ENCODE measurements at places on chromosomes 5 and 9.

- no peak for DNase-seq
These were observed 32.5 kb downstream of the FAM169A start for GRCh38 chr5:74833537-74834266.

- DNase-seq, result no peak
These were observed 58.3 kb upstream of the TGFBR1 start for GRCh38 chr9:99046542-99047071.

GRCh38 chr5:81685471-81685870 is 65.4 kb downstream of the SSBP2 start:
- DNase-seq, result no peak

GRCh38 chr9:29001006-29001405 is 1427.7 kb upstream of the C9orf72 start:
- DNase-seq, result no peak

DNA sequence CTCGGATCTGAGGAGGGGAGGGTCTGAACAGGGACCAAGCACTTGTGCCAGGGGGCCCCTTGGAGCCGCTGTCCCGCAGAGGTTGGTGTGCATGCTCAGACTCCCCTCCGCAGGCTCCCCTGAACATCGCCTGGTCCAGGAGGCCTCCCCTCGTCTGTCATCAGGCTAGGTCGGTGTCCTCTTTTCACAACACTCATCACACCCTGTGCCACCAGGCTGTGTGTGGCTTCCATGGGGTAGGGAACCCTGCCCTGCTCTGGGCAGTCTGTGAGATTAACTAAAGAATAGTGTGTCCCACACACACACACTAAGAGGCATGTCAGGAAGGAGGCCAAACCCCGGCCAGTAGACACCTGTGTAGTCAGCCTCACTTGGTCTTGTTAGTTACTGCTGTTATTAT is 119.3 kb downstream of the C5orf15 start:
- no peak for DNase-seq

DNA sequence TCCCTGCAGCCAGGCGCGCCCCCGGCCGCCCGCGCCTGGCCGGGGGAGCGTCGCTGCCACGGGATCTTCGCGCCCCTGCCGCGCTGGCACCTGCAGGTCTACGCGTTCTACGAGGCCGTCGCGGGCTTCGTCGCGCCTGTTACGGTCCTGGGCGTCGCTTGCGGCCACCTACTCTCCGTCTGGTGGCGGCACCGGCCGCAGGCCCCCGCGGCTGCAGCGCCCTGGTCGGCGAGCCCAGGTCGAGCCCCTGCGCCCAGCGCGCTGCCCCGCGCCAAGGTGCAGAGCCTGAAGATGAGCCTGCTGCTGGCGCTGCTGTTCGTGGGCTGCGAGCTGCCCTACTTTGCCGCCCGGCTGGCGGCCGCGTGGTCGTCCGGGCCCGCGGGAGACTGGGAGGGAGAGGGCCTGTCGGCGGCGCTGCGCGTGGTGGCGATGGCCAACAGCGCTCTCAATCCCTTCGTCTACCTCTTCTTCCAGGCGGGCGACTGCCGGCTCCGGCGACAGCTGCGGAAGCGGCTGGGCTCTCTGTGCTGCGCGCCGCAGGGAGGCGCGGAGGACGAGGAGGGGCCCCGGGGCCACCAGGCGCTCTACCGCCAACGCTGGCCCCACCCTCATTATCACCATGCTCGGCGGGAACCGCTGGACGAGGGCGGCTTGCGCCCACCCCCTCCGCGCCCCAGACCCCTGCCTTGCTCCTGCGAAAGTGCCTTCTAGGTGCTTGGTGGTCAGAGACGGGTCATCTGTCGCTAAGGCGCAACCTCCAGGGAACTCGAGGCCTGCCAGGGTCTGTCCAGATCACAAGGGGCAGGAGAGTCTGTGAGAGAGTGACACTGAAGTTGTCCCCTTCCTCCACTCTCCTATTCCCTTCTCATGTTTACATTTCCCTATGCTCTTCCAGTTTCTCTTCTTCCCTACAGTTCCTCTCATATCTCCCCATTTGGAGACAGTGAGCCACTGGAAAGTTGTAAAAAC is 1.3 kb downstream of the GPR150 start:
- peak; percentile 31 for DNase-seq

DNA sequence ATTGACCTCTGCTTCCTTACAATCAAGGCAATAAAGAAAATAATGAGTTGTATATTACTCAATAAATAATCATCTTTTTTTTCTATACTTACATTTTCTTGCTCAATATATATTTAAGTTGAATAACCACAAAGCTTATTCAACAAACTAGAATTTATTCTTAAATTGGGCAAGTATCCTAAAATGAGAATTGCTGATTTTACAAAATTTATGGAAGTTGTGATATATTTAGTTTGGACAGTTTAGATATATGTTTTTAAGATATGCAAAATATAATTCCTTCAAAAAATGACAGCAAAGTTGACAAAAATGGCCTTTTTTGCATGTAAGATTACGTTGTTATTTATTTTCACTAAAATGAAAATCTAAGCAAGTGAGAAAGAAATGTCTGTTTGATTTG is 305.7 kb upstream of the GRIN3A start:
- DNase-seq, result no peak

DNA sequence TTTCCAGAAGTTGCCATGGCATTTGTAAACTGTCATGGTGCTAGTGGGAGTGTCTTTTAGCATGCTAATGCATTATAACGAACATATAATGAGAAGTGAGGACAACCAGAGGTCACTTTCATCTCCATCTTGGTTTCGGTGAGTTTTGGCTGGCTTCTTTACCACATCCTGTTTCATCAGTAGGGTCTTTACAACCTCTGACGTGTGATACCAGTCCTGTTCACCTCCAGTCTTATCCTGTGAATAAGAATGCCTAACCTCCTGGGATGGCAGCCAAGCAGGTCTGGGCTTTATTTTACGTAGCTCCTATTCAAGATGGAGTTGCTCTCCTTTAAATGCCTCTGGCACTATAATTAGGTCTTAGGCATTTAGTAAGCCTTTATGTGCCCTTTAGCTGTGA is 20.4 kb upstream of the RFK start:
- DNase-seq, result no peak

DNA sequence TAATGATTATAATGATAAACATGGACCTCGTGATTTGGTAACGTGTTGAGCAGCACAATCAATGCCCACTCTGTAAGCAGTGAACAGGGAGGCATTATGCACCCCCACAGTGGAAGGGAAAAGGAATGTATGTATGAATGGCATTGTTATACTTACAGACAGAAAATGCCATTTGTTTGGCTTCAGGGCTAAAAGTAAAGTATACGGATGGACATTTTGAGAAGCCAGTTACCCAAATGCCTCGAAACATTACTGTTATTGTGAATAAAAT is 260.2 kb upstream of the PPP1R2B start:
- DNase-seq, result no peak

DNA sequence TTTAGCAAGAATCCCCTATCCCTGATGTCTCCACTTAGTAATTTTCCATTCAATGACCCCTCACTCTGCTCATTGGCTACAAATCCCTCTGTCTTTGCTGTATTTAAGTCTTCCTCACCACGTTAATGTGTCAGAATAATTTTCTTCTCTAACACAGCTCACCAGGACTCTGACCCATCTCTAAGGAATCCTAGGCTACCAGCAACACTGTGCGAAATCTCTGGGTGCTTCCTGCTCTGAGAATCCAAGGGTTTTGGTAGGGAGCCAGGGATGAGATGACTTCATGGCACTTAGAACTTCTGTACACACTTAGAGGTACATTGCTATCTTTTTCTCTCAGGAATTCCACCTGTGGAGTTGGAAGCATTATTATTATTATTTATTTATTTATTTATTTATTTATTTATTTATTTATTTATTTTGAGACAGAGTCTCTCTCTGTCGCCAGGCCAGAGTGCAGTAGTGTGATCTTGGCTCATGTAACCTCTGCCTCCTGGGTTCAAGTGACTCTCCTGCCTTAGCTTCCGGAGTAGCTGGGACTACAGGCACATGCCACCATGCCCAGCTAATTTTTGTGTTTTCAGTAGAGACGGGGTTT is 53.5 kb downstream of the FOXI1 start:
- no peak for DNase-seq

DNA sequence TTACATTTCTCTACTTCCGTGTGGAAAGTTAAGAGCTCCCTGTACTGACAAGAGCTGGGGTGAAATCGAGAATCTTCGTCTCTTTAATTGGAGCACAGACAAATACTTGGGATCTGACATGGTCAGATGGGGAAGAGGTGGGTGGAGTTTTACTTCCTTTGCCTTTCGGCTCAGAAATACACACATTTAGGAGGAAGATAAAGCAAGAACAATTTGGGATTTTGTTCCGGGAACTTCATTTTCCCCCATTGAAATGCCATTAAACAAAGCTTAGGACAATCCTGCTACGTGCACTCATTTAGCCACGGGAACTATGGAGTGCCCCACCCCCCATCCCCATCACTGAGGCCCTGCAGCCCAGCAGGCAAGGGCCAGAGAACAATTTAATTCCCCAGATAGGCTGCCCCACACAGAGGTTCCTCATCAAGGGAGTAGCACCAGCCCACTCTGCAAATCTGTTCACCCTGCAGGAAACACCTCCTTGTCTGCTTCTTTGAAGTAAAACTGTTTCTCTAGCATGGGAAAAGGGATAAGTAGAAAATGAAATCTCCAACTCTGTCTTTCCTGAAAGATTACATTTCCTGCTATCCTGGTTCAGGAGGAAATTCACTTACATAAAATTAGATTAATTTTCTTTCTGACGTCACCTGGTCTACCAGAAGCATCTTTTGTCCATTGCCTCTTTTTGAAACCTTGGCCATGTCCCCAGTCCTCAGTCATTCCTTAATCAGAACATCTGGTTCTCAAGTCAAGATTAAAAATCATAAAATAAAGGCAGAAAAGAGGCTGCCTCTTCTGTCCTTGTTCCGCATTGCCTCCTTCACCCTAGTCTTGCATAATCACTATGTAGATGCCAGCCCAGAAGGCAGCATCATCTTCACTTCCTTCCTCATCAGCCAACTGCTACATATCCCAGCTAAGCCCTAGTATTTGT is 206.4 kb downstream of the ENC1 start:
- no peak for DNase-seq

DNA sequence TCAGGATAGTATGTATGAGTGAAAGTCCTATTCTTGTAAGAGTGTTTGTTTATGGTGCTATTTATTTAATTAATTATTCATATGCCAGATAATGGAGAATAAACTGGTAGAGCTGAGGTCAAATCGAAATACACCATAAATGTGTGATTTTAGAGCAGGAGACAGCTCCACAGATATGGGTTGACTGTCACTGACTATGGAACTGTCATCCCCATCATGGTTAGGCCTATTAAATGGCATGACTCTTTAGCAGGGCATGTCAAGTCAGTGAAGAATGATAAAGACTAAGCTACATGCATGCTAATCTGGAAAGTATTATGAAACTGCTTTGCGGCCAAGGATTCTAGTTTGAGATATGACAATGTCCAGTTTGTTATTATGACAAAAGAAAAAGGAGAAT is 658.6 kb downstream of the ISL1 start:
- no peak for DNase-seq

- DNase-seq, result no peak
These were observed 64.3 kb downstream of the IRX1 start for GRCh38 chr5:3659907-3660306.

DNA sequence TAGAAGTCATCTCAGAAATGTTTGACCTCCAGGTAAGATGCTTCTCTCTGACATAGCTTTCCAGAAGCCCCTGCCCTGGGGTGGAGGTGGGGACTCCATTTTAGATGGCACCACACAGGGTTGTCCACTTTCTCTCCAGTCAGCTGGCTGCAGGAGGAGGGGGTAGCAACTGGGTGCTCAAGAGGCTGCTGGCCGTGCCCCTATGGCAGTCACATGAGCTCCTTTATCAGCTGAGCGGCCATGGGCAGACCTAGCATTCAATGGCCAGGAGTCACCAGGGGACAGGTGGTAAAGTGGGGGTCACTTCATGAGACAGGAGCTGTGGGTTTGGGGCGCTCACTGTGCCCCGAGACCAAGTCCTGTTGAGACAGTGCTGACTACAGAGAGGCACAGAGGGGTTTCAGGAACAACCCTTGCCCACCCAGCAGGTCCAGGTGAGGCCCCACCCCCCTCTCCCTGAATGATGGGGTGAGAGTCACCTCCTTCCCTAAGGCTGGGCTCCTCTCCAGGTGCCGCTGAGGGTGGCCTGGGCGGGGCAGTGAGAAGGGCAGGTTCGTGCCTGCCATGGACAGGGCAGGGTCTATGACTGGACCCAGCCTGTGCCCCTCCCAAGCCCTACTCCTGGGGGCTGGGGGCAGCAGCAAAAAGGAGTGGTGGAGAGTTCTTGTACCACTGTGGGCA is 642 bp downstream of the CSF2 start:
- DNase-seq, result no peak

- DNase-seq, result no peak
These were observed 20.7 kb upstream of the ROPN1L start for GRCh38 chr5:10420932-10421331.

- DNase-seq, result no peak
These were observed 575.8 kb downstream of the TLE1 start for GRCh38 chr9:81113453-81114124.

DNA sequence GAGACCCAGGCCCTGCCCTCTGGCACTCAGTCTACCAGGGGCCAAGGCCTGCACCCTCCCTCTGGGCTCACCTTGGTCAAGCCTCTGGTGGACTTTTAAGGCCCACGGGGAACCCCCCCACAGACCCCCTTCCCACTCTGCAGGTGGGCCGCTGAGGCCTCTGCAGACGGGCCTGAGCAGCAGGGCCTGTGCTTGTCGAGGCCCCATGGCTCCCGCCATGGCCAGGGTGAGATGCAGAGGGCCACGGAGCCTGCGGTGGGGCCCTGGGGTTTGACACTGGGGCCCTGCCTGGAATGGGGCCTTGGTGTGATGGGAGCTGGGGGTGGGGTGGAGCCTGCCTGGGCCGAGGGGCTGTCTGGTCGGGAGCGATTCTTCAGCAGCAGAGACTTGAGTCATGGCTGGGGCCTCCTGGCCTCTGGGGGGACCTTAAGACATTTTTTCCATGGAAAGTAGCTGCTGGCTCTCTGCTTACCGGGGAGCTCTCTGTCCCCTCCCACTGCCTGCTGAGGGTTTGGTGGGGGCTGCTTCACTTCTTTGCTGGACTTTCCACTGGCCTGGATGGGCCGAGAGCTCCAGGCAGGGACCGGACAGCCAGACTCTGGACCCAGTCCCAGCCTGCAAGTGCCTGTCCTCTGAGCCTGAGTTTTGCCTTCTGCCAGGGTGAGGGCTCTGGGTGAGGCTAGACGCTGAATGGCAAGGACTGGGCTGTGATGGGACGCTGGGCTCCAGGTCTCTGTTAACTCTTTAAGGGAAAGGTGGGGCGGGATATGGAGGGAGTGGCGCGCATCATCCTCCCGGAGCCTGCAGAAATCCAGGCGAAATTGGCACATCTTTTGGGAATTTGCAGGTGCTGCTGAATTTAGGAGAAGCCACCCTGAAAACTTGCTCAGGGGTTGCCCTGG is 132.2 kb downstream of the RXRA start:
- no peak for DNase-seq

- DNase-seq, result no peak
These were observed 20.9 kb upstream of the NSD1 start for GRCh38 chr5:177112589-177113220.

DNA sequence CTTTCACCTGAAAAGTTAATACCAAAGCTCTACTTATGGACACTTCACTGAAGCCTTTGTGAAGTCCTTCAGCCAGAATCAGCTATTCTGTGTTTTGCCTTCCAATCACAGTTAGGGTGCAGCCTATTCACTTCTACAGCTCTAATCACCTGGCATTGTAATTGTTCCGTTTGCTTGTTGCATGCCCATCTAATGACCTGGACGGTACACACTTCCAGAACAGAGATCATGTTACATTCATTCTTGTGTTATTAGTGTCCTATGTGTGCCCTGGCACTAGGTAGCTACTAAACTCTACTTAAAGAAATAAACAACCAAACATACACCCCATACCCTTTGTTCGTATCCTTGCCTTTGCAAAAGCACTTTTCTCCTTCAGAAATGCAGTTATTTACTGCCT is 1162.9 kb upstream of the WWC1 start:
- no peak for DNase-seq

- DNase-seq, result no peak
These were observed 222.4 kb upstream of the IRX4 start for GRCh38 chr5:2105141-2105540.
